Ovary (tissue), 10 donors: ENCODE measurements at places on chromosomes 16 and 17. TPM values are rescaled to one million over a fixed set of nuclear protein-coding genes. Genes with fewer than 3 reads are reported as not detected.

GRCh38 chr16:68992521-68992920, 112.9 kb upstream of the HAS3 start:
- no peak for DNase-seq
- no peaks in the 10 kb centered on the region for H3K4me1 ChIP-seq
- H3K27me3 ChIP-seq = no peaks in the 10 kb centered on the region
- H3K4me3 ChIP-seq = no peak overlapping the region

The ANKRD40CL gene
- not detected for total RNA-seq

The SMTNL2 gene
- total RNA-seq = 17.8 TPM

GRCh38 chr17:45820052-45820780, 24.5 kb upstream of the SPPL2C start:
- H3K4me1 ChIP-seq = no peaks in the 10 kb centered on the region
- H3K27me3 ChIP-seq = no peaks in the 10 kb centered on the region
- H3K36me3 ChIP-seq = no peaks in the 10 kb centered on the region
- no peak overlapping the region for H3K27ac ChIP-seq

- no peaks in the 10 kb centered on the region for H3K36me3 ChIP-seq
- H3K27ac ChIP-seq = no peak overlapping the region
- H3K4me3 ChIP-seq = no peak overlapping the region
- no peak for DNase-seq
These were observed 9.6 kb downstream of the PIK3R6 start for GRCh38 chr17:8857919-8858318.

DNA sequence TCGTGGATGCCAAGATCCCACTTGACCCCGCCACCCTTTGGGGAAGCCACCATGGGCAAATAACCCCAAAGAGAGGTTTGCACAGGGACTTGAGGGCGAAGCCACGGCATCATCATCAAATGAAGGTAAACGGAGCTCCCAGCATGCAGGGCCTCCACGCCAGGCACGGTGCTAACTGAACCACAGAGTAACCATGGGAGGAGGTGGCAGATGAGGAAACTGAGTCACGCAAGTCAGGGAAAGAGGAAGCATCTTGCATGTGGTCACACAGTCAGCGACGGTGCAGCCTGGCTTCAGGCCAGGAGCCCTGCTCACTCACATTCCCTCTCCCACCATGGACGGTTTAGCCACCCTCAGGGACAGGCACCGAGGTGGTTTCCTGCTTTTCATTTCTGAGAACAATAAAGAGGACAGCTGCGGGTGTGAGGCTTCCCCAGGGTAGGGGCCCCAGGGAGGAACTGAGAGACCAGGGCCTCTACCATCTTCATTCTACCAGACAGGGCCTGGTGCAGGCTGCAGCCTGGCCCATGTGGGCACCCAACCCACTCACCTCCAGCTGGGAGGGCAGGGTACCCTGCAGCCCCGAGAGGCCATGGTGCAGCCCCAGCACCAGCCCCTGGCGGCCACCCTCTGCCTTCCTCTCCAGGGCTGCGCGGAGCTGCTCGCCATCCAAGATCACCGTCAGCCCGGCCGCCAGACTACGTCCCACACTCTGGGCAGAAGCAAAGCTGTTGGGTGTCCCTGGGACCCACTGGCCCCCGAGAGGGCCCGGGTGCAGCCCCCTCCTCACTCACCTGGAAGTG, 78.3 kb downstream of the RMI2 start:
- H3K4me1 ChIP-seq = no peaks in the 10 kb centered on the region
- no peaks in the 10 kb centered on the region for H3K27me3 ChIP-seq
- H3K36me3 ChIP-seq = no peaks in the 10 kb centered on the region
- no peak overlapping the region for H3K4me3 ChIP-seq
- H3K27ac ChIP-seq = no peak overlapping the region

GRCh38 chr16:85557083-85557970, 55.8 kb upstream of the GSE1 start:
- peak overlapping the region; percentile 67 for H3K4me3 ChIP-seq
- H3K27ac ChIP-seq = peak overlapping the region; percentile 48
- no peak for DNase-seq
- H3K36me3 ChIP-seq = no peaks in the 10 kb centered on the region

The C16orf46 gene
- 1.0 TPM for total RNA-seq

- H3K27ac ChIP-seq = no peak overlapping the region
- no peaks in the 10 kb centered on the region for H3K36me3 ChIP-seq
- H3K27me3 ChIP-seq = no peaks in the 10 kb centered on the region
These were observed 27.8 kb downstream of the CDH1 start for GRCh38 chr16:68764862-68765261.

The ACE gene
- 5.1 TPM for total RNA-seq

DNA sequence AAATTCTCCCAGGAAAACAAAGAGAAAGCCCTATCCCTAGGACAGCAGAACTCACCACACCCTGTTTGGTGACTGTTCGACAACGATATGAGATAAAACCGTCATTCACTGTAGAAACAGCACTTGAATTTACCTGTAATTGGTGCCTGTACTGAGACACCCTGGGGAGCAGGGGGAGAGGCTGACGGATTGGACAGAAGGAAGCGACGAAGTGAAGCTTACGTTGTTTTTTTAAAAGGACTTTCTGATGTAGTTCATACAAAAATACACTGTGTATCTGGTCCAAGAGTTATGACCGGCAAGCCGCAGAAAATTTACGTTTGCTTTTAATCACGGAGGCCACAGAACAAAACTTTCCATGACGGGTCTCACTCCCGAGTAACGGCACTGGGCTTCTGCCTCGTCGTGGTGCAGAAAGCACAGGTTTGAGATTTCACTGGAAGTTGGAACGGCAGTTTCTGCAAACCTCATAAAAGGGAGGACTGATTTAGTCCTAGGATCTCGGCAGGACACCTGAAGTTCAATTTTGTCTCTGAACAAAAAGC, 9.7 kb downstream of the NXN start:
- H3K4me1 ChIP-seq = peaks cover 1% of the 10 kb centered on the region
- H3K36me3 ChIP-seq = no peaks in the 10 kb centered on the region
- DNase-seq = no peak
- peak overlapping the region; percentile 26 for H3K4me3 ChIP-seq
- no peak overlapping the region for H3K27ac ChIP-seq

The CDRT15 gene
- total RNA-seq = not detected

DNA sequence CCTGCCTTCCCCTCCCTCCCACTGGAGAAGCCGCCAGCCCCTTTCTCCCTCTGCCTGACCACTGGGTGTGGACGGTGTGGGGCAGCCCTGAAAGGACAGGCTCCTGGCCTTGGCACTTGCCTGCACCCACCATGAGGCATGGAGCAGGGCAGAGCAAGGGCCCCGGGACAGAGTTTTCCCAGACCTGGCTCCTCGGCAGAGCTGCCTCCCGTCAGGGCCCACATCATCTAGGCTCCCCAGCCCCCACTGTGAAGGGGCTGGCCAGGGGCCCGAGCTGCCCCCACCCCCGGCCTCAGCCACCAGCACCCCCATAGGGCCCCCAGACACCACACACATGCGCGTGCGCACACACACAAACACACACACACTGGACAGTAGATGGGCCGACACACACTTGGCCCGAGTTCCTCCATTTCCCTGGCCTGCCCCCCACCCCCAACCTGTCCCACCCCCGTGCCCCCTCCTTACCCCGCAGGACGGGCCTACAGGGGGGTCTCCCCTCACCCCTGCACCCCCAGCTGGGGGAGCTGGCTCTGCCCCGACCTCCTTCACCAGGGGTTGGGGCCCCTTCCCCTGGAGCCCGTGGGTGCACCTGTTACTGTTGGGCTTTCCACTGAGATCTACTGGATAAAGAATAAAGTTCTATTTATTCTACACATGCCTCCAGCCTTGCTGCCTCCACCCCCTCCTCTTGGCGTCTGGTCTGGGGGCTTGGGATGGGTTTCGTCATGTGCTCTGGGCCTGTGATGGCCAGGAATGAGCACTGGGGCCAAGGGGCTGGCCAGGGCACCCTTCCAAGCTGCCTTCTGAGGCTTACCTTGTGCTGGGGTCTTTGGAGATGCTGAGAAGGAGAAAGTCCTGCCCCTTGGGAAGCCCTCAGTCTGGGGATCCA, 7.3 kb downstream of the GJD3 start:
- H3K36me3 ChIP-seq = no peaks in the 10 kb centered on the region
- no peak overlapping the region for H3K27ac ChIP-seq
- H3K4me3 ChIP-seq = no peak overlapping the region

DNA sequence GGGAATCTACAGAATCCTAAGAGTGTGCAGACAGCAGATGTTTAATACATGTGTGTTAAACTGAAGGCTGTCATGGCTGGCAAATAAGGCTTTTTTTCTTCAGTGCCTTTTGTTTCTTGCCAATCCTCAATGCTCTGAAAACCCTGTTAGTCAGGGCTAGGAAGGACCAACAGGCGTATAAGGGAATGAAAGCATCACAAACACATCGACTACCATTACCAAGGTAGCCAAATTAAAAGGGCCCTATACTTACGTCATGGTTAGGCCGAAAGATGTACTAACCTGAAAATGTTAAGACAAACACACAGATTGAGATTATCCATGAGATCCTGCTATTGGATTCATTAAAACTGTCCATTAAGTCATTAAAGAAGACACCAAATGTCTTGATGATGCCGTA, 13.1 kb downstream of the SLC16A6 start:
- H3K36me3 ChIP-seq = no peaks in the 10 kb centered on the region
- no peak overlapping the region for H3K27ac ChIP-seq

GRCh38 chr17:77865716-77866115, 92.8 kb upstream of the TNRC6C start:
- DNase-seq = no peak
- H3K4me1 ChIP-seq = peaks cover 6% of the 10 kb centered on the region
- H3K27me3 ChIP-seq = no peaks in the 10 kb centered on the region

The DRC3 gene
- 35.3 TPM for total RNA-seq

The KRT16 gene
- total RNA-seq = not detected

- H3K27ac ChIP-seq = no peak overlapping the region
- H3K4me1 ChIP-seq = peaks cover 2% of the 10 kb centered on the region
- H3K27me3 ChIP-seq = no peaks in the 10 kb centered on the region
- DNase-seq = no peak
These were observed 55.8 kb downstream of the ZFHX3 start for GRCh38 chr16:72992142-72992601.

The CCL7 gene
- total RNA-seq = not detected
